ENCODE measurements at places on chromosomes 11 and 22.

- DNase-seq = no peak
These were observed 27.5 kb downstream of the DUSP8 start for GRCh38 chr11:1544536-1544935.

- DNase-seq = no peak
These were observed 30.1 kb downstream of the CERK start for GRCh38 chr22:46707827-46708570.

GRCh38 chr22:42814616-42815015 is 42.5 kb downstream of the ARFGAP3 start:
- no peak for DNase-seq

- peak; percentile 30 for DNase-seq
These were observed 94.4 kb downstream of the SCN3B start for GRCh38 chr11:123560006-123560405.

DNA sequence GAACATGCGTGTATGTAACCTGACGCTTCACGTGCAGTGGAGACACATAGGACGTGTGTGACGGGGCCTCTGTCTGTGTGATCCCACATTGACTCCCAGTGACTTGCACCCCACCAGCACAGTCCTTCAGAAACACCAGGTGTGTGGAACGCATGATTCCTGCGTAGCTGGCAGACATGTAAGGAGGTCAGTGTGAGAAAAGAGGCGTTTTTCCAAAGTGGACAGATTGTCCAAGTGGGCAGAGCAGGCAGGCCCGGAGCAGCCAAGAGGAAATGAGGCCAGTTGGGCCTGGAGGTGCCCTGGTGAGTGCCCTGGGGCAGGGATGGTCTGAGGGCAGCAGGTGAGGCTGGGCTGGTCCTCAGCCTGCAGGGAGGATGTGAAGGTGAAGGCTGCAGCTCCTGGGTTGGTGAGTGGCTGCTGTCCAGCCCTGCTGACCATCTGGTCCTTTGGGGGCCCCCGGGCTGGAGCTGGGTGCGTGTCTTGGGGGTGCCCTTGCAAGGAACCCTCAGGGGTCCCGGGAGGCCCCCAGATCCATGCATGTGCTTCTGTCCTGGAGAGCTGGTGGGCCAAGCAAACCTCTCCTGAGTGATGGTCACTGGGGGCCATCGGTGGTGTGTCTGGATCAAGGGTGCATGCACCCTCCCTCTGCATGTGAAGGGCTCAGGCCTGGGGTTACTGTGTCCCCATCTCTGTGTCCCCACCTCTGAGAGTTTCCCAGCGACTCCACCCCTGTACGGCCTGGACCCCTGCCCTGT is 26.6 kb downstream of the SHANK3 start:
- no peak for DNase-seq

DNA sequence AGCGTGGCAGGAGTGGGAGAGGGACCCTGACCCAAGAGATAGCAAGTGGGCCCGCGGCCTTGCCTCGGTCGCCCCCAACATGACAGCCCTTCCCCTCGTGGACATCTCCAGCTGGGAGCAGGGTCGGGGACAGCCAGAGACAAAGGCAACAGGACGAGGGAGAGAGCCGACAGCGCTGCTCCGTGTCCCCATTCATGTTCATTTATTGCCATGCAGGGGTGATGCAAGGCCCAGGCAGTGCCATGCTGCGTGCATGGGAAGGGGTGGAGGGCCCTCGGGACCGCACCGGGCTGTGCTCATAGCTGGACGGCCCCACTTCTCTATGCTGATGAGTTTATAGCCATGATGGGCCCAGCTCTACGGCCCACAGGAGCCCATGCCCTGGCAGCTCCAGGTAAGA is 12.7 kb downstream of the MRPL23 start:
- no peak for DNase-seq

DNA sequence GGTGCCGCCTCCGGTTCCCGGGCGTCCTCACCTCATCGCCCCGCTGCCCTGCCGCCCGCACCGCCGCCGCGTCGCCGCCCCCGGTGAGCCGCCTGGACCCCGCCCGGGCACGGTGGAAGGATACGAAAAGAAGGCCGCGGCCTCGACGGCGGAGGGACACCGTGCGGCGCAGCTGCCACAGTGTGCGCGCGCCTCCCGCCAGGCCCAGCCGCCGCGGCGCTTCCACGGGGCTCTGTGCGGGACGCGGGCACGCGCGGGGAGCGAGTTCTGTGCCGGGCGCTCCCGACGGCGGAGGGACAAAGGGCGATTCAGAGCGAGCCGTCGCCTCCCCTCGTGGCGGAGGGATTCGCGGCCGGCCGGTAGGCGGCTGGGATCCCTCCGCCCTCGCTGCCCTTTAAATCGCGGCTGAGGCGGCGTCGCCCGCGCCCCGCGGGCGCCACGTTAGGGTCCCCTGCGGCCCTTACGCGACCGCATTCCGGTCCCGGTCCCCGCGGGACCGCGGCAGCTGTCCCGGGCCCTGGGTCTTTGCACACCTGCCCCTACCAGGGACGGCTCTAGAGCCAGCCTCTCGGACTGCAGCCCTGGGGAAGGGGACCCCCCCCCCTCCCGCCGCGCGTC is 568 bp upstream of the KMT5B start:
- peak; percentile 78 for DNase-seq

- no peak for DNase-seq
These were observed 35.1 kb upstream of the RAB1B start for GRCh38 chr11:66233301-66233700.

- DNase-seq = no peak
These were observed 169.6 kb downstream of the MSANTD4 start for GRCh38 chr11:105852403-105852802.

DNA sequence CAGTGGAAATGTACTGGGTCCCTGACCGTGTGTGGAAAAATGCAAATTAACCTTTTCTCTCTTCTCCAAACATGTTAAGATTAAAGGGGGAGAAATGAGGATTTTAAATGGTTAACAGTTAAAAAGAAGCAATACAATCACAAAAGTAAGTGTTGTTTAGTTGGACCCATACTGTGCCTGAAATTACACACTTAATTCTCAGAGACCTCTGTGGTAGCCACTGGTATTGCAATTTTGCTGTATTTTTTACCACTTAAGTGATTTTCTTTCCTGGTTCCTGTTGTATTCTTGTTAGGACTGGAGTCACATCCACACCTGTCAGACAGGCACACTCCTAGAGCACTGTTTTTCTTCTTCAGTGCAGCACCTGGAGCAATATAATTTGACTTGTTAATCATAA is 179.6 kb upstream of the PDGFD start:
- peak; percentile 49 for DNase-seq

DNA sequence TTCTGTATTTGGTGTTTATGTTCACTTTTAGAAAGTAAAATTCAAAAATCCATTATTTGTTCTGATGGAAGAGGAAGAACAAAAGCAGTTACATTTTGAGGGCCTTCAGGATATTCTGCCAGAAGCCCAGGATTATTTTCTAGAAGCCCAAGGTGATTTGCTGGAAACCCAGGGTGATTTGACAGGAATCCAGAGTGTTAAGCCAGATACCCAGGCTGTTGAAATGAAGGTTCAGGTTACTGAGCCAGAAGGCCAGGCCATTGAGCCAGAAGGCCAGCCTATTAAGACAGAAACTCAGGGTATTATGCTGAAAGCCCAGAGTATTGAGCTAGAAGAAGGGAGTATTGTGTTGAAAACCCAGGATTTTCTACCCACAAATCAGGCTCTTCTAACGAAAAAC is 33.1 kb downstream of the CCDC15 start:
- DNase-seq = no peak

DNA sequence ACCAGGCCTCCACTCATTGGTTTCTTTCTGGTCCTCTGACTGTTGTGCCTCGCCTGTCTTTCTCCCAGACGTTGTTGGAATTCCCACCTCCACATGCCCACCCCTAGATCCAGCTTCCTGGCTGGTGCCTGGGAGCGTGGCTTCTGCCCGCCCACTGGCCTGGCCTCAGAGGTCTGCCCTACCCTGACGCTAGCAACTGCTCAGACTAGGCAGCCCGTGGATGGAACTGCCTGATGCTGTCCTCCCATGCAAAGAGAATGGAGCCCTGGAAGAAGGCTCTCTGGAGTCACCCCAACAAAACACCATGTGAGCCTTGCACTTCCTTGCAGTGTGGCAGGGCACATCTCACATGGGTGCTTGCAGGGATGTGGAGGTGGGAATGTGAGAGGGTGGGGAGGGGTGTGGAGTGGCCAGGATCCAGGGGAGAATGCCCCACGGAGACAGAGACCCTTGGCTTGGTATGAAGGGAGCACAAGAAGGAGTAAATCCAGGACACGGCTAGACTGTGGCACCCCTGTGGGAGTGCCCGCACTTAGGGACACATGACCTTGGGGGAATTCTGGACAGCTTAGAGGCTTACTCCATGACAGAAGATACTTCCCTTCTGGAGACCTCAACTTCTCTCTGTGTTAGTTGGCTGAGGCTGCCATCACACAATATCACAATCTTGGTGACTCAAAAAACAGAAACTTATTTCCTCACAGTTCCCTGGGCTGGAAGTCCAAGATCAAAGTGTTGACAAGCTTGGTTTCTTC is 22.5 kb upstream of the ADA2 start:
- no peak for DNase-seq

- no peak for DNase-seq
These were observed 16.2 kb downstream of the PHLDA2 start for GRCh38 chr11:2913019-2913431.

GRCh38 chr11:87081358-87081757 is 43.6 kb downstream of the TMEM135 start:
- DNase-seq = no peak

DNA sequence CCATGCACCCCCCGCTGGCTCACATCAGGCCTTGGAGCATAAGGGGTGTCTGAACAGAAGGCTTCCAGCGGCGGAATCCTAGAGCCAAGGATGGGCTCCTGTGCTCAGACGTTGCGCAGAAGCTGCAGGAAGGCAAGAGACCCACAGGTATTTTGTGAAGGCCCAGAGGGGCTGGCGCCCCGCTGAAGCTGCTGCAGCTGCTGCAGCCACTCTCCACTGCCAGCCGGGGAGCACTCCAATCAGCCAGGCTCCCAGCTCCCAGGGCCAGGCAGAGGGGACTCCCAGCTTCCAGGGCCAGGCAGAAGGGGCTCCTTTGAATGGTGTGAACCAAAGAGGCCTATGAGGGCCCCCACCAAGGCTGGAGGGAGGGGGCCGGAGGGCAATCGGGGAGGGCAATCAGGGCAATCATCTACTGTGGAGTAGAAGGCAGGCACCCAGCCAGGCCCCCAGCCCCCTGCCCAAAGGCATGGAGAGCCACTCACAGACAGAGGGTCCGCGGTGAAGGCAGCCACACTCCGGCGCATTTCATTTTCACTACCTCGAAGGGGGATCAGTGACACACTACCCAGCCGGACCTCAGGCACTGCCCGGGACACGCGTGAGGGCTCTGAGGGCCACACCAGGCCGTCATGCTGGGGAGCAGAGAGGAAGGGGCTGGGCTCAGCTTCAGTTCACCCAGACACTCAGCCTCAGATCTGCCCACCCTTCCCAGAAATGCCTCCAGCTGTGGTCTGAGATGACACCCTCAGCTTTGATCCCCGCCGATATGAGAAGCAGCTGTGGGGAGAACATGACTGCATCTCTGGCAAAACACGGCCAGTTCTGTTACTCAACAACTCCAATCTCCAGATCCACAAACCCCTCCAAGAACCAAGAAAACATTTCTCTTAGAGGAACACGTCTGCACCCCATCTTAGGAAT is 11.6 kb upstream of the PDE2A start:
- no peak for DNase-seq

- peak; percentile 18 for DNase-seq
These were observed 301.2 kb downstream of the CTTN start for GRCh38 chr11:70699294-70700221.

DNA sequence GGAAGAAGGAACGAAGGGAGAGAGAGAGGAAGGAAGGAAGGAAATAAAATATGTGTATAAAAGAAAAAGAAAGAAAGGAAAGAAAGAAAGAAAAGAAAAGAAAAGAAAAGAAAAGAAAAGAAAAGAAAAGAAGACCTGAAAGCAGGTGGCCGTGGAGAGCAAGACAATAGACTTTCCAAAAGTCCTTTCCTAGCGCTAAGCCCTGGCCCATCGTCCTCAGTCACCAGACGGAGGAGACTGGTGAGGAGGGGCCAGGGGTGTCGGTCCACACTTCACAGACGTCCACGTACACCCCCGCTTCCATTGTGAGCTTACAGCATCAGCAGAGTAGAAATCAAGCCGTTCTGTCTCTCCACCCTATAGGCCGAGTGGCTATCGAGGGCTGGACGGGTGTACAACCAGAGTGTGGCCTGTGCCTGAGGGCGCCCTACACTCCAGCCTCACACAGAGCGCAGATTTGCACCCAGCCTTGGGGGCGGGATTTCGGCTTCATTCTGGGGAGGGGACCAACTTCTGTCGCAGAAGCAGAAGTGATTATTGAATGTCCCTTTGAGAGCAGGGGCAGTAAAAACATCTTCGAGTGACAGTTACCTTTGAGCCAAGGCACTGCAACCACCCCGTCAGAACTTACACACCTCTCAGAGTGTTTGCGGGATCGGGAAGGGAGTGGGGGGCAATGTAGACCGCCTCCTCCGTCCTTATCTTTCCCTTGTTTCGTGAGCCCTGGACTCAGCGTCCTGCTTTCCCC is 2.0 kb upstream of the BSX start:
- peak; percentile 48 for DNase-seq

GRCh38 chr11:63940786-63941185 is 2.0 kb downstream of the NAA40 start:
- DNase-seq = no peak

DNA sequence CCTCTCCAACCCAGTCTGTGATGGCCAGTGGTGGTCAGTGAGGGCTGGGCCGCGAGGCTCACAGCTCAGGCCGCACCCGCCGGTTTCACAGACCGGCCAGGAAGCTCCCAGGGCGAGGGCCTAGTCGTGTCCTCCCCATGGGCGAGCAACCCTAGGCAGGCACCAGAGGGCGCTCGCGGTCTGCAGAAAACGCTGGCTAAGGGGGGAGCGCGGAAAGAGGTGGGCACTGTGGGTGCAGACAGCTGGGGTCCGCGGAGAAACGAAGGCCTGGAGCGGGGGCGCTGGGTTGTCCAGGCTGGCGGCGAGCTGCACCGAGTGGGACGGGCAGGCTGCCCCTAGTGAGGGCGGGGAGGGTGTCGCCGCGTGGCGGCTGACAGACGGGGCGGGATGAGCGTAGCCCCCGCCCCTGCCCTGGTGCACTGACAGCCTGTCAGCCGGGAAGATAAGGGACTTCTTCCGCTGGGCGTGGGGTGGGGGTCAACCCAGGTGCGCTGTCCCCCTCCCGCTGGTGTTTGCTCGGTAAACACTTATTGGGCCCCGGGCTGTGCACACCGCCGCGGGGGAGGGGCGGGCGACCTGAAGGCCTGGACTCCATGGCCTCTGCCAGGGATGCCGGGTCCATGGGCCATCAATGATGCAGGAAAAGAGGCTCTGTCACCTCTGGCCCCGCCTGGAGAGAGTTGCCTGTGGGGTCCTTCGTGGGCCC is 7.5 kb downstream of the GP1BB start:
- peak; percentile 54 for DNase-seq

DNA sequence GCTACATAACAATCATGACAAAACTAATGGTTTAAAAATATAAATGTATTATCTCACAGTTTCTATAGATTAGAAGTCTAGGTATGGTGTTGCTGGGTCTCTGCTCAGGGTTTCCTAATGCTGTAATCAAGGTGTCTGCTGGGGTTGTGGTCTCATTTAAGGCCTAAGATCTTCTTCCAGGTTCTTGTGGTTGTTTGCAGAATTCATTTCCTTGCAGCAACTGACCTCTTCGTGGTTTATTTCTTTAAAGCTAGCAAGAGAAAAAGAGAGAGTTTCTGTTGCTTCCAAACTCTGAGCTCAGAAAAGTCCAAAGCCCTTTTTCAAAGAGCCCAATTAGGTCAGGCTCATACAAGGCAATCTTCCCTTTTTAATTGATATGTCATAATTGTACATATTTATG is 452.7 kb upstream of the CCDC179 start:
- DNase-seq = no peak
